IMR-90 (cell line): ENCODE measurements at places on chromosomes 5 and 9. TPM values are rescaled to one million over a fixed set of nuclear protein-coding genes. Genes with fewer than 3 reads are reported as not detected.

The MAP1B gene
- total RNA-seq: 183 and 212 TPM in 2 replicates

The FOXD4L3 gene
- under 0.01 TPM in 1 of 2 replicates, not detected in the other for total RNA-seq

The KCNMB1 gene
- total RNA-seq: not detected in 2 replicates

The ARL14EPL gene
- total RNA-seq: not detected in 2 replicates

The LRRC70 gene
- 0.36 and 0.83 TPM in 2 replicates for total RNA-seq

The SYK gene
- total RNA-seq: not detected in 2 replicates

The TIMD4 gene
- not detected in 2 replicates for total RNA-seq

The GARIN3 gene
- not detected in 2 replicates for total RNA-seq

The CRB2 gene
- total RNA-seq: not detected in 2 replicates

The PAPPA gene
- total RNA-seq: 11.7 and 12.4 TPM in 2 replicates

The PCDHGA12 gene
- total RNA-seq: 8.8 and 9.7 TPM in 2 replicates

The TNFSF8 gene
- total RNA-seq: not detected in 2 replicates

The SLC23A1 gene
- total RNA-seq: not detected in 2 replicates

GRCh38 chr5:171175746-171176145 lies 133.3 kb upstream of the TLX3 start:
- DNase-seq: no peak

DNA sequence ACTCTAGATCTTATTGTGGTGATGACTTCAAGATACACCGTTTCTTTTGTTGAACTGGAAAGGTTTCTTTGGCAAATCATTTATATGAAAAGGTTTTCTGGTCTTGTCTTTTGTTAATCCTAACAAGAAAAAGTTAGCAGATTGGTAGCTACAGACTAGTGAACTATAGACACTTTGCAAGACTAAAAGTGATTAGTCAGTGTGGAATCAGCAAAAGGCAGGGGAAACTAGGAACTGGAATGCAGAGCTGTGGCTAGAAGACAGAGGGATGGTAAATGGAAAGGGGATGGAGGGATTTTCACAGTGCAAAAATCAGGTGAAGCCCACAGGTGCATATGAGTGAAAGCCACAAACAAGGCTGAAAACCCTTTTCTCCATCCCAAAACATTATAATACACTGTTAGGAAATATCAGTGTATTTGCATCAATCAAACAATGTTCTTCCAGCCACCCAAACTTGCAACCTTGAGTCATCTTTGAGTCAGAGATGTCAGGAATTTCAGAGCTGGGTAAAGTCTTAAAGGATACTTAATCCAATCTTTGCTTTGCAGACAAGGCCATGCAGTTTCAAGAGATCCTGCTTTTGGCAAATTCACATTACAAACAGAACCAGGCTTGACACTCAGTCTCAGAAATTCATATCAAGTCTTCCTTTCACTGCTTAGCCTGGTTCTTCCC lies 52.7 kb downstream of the PLK2 start:
- peak; percentile 88 for DNase-seq

DNA sequence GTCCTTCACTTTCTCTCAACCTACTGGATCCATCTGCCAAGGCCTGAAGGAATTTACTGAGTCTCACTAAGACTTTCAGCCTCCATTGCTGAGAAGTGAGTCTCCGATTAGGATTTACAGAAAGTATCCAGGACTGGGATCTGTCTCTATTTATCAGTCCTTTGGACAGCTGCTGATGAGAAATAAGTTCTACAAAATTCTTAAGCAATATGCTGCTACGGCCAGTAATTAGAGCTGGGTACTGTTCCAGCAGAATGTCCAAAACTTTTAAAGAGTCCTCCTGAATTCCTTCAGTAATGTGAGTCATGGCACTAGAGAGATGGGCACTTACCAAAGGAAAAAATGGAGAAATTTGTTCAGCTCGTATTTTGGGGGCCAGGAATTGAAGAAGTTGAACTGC lies 5.9 kb downstream of the TEX10 start:
- DNase-seq: peak; percentile 53

- no peak for DNase-seq
Observed at GRCh38 chr9:86238861-86239770, 20.3 kb downstream of the C9orf153 start.

DNA sequence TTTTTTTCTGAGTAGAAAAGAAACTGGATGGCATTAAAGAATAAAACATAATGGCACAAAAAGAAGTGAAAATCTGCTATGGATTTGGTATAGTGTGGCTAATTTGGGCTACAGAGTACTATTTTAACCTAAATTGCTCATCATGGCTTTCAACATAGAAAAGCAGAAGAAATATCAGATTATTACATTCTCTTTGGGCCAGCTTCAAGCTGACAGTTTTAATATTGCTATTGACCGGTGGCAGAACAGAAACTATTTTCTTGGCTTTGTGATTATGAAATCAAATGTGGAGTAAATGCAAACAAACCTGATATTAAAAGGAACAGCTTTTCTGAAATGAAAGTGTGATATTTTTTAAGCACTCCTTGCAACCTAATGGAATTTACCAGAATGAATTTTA lies 301.5 kb downstream of the EPB41L4A start:
- DNase-seq: no peak

DNA sequence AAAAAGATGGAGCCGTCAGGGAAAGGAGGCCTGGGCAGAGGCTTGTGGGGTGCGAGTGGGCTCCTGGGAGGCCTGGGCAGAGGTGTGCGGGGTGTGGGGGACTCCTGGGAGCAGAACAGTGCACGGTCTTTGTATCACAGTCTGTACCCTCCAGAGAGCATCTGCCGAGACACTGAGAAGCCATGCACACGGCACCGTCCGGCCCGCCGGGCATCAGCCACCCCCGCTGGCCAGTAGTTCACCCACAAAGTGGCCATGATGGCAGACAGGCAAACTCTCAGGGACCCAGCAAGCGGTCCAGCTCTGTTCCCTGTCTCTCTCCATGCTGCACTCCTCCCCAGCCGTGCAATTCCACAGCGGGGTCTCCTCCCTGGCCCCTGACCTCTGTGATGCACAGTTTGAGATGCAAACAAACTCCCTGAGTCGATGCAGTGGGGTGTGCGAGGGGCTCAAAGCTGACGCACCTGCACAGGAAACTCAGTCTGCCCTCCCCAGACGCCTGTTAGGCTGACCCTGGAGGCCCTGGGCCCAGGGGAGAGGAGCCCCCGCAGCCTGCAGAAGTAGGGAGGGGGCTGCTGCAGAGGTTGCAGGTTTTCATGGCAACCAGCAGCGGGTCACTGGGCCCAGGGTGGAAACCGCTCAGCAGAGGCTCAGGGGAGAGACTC lies 9.1 kb upstream of the GPSM1 start:
- DNase-seq: no peak

DNA sequence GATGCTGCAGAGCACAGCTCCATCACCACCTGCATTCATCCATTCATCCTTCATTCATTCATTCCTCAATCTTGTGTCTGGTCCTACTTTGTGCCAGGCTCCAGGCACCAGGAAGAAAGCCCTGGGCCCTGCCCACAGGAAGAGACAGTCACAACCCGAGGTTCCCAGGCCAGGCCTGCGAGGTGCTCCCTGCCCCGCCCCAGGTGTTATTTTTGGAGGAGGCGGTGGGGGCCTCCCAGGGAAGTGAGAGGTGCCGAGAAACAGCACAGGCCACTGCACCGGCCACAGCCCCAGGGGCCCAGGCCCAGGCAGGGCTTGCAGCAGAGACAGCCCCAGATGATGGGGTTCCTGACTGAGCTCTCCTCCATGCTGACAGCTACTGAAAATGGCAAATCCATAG lies 33.4 kb downstream of the VAV2 start:
- DNase-seq: no peak

- no peak for DNase-seq
Observed at GRCh38 chr5:141915881-141916336, 7.8 kb upstream of the DELE1 start.

DNA sequence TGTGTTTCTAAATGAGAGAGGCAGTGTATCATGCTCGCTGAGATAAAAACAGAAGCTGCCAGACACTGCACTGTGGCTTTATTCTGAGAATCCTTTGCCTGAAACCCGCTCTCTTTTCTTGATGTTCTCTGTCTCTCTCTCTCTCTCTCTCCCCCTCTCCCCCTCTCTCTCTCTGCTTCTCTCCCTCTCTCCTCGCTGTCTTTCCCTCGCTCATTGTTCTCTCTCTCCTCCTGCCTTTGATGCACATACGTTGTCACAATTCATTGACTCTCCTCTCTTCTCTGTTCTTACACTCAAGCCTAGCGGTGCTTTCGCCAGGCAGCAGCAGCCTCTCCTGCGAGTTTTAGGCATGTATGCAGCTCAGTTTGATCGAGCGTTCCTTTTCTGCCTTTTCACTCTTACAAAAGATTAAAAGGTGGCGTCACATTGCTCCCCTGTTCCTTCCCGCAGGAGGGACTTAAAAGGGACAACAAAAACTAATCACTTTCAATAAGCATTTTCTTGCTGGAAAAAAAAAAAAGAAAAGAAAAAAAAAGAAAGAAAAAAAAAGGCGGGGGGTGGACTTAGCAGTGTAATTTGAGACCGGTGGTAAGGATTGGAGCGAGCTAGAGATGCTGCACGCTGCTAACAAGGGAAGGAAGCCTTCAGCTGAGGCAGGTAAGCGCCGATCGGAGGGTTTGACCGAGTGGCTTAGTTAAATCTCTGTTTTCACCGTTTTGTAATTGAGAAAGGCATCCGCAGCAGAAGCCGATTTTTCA lies 717.9 kb upstream of the WWC1 start:
- peak; percentile 50 for DNase-seq

GRCh38 chr5:14032918-14033317 lies 88.4 kb upstream of the DNAH5 start:
- DNase-seq: peak; percentile 33

DNA sequence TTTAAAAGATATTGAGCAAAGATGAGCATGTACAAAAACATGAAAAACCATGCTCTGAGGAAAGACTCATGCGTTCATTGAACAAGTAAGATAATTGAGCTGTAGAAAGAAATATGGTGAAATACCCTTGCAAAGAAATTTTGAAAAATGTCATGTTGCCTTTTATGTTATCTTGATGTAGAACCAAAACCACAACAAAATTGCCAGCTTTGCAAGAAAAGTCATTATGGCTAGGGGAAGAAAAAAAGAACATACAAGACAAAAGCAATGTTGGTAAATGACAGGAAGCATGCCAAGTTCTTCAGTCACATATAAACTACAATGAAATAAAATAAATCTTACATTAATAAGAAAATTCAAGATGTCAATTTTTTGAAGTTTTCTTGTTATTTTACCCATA lies 368.0 kb downstream of the IRX1 start:
- no peak for DNase-seq

DNA sequence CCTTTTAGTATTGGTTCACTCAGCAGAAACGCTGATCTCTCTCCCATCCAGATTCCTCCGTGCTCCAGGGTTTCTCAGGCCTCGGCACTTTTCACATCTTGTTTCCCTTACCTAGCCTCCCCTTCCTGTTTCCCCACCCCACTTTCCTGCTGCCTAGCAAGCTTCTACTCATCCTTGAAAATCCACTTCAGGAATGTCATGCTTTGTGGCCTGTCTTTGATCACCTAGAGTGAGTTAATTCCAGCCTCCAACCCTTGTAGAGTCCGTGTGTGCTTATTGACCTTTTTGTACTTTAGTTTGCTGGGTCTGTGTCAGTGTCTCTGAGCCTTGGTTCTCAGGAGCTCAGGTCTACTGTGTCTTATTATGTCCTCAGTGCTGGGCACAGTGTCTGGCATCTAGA lies 116.6 kb downstream of the AOPEP start:
- no peak for DNase-seq

GRCh38 chr9:128007566-128008138 lies 26.9 kb upstream of the EEIG1 start:
- DNase-seq: peak; percentile 27

- peak; percentile 59 for DNase-seq
Observed at GRCh38 chr5:150562832-150563231, 54.9 kb downstream of the NDST1 start.

DNA sequence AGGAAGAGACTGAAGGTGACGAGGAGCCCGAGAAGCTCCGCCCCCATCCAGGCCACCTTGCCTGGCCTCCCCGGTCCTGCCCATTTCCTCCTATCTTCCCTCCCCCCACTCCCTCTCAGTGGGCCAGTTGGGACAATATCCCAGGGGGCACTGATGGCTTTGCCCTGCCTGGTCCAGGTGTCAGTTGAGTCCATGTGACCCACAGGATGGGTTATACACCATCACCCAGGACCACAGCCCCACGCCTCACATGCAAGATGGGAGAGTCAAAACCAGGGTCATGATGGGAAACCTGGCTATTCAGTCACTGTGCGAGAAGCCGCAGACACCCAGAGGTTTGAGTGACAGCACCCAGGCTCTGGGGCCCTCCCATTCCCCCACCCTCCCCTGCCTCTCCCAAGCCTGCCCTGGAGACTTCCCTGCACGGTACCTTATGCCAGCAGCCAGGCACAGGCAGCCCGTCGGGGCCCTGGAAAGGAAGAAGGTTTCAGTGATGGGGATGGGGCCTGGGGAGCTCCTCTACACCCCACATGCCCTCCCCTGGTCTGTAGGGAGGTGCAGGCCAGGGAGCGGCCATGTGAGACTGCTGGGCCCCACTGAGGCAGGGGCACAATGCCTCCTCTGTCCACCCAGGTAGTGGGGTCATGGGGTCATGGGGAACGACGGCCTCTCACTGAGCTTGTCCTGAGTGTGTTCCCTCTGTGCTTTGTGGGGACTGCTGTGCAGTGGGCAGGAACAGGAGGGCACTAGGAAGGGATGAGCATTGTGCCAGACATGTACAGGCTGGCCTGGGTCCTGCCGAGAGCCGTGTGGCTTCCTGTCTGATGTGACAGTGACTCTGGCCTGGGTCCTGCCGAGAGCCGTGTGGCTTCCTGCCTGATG lies 6.3 kb upstream of the PHYKPL start:
- no peak for DNase-seq

DNA sequence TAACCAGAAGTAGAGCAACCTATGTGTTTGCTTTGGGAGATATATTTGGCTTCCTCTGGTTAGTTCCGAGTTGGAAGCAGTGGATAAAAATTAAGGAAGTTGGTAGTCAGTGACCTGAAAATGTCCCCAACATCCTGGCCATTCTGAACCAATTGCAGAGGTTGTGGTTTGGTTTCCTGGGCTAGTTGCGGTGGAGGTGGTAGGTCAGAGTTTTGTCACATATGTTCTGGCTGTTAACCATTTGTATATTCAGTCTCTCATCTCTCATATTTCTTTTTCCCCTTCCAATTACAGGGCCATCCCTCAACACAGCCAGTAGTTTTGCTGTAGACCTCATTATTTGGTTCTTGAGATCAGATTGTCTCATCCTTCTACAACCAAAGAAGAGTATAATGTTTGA lies 1026.9 kb downstream of the PTPRD start:
- DNase-seq: no peak
